Stimulated activated CD4-positive, alpha-beta T cell treated with anti-CD3 and anti-CD28 coated beads, TNF-alpha, amount 100 ng/mL, for 24 hours (primary cell): ENCODE measurements at places on chromosomes 16 and 17.

DNA sequence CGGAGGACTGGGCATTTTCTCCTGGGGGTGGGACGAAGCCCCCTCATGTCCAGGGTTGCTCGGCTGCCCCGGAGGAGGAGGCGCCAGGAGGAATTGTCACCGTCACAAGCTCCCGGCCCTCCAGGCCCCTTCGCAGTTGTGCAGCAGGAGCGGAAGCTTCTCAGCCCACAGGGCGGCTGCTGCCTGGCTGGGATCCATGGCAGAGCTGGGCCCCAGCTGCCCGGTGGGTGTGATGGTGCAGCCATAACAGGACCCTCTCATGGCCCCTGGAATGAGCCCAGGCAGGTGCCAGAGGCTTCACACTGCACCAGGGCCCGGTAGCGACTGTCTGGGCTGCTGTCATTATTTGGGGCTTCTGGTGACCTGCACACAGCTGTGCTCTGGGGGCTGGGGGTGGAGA, 54.9 kb upstream of the GNG13 start:
- no peak for DNase-seq

DNA sequence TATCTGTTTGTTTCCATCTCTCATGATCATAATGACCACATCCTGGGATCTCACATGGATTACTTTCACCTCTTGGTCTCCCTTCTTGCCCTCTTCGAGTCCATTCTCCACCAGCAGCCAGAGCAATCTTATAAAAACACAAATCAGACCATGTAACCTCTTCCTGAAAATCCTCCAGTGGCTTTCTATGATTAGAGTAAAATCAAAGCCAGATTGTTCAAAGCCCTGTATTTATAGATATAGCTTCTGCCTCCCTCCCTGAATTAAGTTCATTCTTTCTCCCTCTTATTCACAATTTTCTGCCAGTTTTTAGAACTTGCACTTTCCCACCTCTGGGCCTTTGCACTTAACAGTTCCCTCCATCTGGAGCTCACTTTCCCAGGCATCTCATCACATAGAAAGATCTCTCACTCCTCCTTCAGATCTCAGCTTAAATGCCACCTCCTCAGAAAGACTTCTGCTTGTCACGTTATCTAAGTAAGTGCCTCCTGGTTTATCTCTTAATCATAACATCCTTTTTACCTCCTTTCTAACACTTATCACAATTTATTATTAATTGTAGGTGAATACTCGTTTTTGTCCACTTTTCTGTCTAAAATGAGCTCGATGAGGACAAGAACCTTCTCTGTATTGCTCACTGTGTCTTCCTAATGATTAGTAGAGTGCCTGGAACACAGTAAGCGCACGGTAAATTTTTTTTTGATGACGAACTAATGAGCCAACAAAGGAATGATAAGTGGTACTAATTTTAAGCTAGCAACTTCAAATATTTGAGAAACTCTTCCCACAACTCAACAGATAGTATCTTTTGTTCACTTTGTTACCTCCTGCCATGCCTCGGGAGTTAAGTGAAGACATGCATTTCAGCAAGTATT, 80.5 kb downstream of the CYB561 start:
- DNase-seq, result no peak

- no peak for DNase-seq
Observed at GRCh38 chr17:46023783-46024388, 24.8 kb downstream of the STH start.

DNA sequence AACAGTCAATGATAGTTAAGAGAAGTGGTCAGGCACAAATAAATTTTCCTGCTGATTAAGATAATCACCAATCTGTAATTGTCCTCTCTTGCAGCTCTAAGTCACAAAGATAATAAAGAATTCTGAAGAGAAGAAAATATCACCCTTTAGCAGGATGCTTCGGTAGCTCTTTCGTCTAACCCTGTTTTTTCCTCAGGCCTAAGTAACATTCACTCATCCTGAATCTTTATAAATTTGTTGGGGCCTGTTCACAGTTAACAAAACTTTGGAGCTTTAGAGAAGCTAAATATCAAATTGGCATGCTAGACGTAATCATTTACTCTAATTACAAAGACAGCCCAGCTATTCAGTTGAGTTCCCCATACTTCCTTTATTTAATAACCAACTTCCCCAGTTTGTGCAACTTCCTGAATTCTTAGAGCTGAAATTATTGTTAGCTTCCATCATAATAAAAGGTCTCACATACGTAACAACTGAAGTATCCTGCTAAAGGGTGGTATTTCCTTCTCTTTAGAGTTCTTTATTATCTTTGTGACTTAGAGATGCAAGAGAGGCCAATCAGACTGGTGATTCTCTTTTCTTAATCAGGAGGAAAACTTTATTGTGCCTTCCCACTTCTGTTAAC, 118.6 kb downstream of the TANGO6 start:
- DNase-seq, result no peak

- DNase-seq, result no peak
Observed at GRCh38 chr17:73325527-73325842, 13.7 kb upstream of the CDC42EP4 start.

GRCh38 chr16:53159781-53160436, 105.1 kb downstream of the CHD9 start:
- no peak for DNase-seq

GRCh38 chr17:16419929-16420271, 4.5 kb downstream of the TRPV2 start:
- no peak for DNase-seq

DNA sequence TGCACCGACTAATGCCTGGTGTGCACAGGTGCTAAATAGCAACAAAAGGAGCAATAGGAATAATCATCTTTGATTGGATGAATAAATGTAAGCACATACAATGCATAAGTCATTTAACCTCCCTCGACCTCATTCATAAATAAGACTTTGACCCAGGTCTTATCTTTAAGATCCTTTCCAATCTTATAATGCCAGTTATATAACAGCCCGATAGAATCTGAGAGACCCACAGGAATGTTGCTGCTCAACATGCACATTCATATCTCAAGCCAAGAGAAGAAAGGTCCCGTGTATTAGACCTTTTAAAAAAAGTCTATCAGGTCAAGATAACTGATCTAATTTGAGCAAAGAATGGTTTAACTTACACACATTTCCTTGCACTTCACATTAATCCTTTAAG, 146.8 kb upstream of the SOX9 start:
- no peak for DNase-seq

DNA sequence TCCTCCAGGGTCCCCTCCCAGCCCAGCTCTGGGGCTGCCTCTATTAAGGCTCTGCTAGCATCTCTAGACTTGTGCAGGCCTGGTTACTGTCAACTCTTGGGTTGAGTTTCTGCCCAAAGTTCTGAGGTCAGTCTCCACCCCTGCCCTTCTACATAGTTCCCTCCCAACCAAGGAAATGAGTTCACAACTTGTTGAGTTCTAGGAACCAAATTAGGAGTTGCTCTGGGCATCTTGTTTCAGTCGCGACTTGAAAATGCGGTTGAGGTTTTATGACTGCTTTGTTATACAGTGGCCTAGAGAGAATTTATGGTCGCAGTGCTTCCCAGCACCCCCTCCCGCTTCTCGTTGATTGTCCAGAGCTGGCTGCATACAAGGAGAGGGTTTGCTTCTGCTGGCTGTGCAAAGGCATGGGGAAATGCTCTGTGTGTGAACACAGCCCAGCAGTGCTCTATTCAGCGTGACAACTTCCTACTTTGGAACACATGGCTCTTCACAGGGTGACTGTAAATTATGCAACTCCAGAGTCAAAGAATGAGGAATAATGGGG, 20.2 kb downstream of the GNAO1 start:
- DNase-seq, result no peak

GRCh38 chr16:71373073-71373472, 14.6 kb downstream of the CALB2 start:
- DNase-seq, result no peak

- no peak for DNase-seq
Observed at GRCh38 chr16:17173281-17173680, 297.5 kb downstream of the XYLT1 start.

DNA sequence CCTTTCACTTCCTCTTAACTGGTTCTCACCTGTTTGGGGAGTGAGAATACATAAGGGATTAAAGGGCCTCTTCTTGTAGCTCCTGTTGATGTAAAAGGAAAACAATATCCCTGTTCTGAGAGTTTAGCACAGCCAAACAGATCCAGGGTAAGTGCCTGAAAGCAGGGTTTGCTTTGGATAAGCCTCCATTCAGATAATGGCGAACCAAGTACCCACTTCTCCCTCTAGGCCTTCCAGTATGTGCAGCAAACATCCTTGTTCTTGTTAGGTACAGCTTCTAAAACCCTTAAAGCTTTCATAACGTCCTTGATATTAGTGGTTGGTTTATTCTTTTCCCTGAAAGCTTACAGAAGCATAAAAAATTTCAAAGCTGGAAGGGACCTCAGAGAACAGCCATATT, 130.6 kb upstream of the DNAH9 start:
- no peak for DNase-seq

GRCh38 chr17:37488009-37488604, 1.6 kb upstream of the DUSP14 start:
- no peak for DNase-seq

- no peak for DNase-seq
Observed at GRCh38 chr16:48421741-48422140, 36.5 kb upstream of the SIAH1 start.

DNA sequence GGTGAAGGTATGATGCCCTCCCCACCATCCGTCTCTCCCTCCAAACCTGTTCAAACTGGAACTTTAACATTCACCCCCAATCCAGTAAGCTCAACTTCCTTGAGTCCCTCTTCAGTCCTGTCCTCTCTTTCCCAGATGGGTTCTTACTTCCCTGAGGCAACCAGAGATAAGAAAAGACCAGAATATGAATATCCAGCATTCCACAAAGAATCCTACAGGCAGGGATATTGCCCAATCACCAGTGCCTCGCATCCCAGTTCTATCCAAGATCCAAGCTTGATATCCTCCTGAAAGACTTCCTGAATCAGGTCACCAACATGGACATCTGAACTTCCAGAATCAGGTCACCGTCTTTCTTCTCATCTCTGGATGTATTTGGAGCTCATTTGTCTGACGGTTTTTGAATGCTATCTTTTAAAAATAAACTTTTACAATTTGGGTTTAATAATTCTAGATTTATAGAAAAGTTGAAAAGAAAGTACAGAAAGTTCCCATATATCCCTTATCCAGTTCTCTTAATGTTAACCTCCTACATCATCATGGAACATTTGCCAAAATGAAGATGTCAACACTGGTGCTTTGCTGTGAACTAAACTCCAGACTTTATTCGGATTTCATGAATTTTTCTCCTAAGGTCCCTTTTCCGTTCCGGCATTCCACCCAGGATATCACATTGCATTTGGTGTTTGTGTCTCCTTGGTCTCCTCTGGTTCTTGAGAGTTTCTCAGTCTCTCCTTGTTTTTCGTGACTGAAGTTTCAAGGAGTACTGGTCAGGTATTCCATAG, 13.7 kb upstream of the COL1A1 start:
- no peak for DNase-seq

- no peak for DNase-seq
Observed at GRCh38 chr17:3502466-3502865, 26.7 kb downstream of the ASPA start.

- DNase-seq, result no peak
Observed at GRCh38 chr17:68357886-68358285, 66.6 kb downstream of the ARSG start.

DNA sequence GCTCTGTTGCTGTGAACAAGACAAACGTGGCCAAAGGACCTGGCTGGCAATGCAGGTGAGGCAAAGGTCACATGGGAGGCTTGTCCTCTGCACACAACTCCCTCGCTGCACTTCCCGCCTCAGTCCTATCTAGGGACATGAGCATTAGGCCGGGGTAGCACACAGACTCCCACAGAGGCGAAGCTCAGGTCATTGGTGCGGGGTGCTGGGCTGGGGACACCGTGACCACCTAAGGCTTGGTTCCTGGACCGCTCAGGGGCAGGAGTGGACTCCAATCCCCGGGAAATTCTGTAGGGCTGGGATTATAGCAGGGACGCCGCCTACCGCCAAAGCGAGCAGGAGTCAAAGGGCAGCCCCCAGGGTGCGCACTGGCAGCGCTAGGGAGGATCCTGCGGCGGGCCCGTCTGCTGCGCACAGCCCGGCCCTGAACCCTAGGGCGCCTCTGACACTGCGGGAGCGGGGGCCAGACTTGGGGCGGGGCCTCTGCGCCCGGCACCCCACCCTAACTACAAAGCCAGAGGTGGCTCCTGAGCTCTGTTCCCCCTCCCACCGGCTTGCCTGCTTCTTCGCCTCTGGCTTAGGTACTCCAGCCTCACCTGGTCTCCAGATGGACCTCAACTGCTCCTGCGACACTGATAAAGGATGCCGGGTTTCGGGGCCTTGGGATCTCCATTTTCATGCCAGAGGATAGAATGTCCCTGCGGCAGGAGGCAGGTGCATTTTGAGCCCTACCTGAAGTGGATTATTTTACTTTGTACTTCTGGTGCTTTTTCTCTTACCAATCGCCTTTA, 3.9 kb upstream of the MT1B start:
- DNase-seq, result no peak

GRCh38 chr17:66682283-66682682, 152.6 kb upstream of the CACNG5 start:
- DNase-seq, result no peak

DNA sequence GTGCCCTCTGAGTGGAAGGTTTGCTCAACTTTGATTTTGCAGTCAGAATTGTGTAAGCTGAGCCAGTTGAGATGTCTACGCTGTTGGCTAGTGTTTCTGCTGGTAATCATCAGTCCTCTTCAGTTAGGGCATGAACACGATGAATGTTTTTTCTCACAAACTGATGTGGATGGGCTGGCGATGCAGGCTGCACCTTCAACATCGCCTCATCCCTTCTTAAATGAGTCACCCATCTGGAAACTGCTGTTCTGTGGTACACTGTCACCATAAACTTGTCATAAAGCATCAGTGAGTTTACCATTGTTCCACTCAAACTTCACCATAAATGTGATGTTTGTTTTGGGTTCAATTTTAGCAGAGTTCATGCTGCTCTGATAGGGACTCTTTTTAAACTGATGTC, 8.4 kb downstream of the C16orf95 start:
- no peak for DNase-seq

- no peak for DNase-seq
Observed at GRCh38 chr17:4162775-4163466, 19.9 kb downstream of the CYB5D2 start.

DNA sequence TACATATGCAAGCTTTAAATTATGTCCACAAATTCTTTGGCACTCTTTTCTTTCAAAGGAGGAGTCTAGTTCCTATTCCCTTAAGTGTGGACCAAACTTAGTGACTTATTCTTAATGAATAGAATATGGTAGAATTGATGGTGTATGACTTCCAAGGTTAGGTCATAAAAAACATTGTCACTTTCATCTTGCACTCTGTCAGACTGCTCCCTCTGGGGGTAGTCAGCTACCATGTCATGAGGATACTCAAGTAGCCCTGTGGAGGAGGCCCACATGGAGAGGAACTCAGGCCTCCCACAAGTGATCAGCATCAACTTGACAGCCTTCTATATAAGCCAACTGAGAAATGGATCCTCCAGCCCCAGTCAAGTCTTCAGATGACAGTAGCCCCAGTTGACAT, 58.0 kb upstream of the SCNN1B start:
- DNase-seq, result no peak

- no peak for DNase-seq
Observed at GRCh38 chr17:82754297-82755208, 2.7 kb downstream of the TBCD start.

- no peak for DNase-seq
Observed at GRCh38 chr17:34781571-34782108, 179.6 kb downstream of the CCT6B start.
